ENCODE measurements at places on chromosomes 7 and 10.

GRCh38 chr7:30914596-30914995 is 2.9 kb downstream of the AQP1 start:
- no peak for DNase-seq

GRCh38 chr7:100627238-100627549 is 14.2 kb downstream of the TFR2 start:
- DNase-seq, result no peak

GRCh38 chr7:151940048-151940811 is 16.0 kb upstream of the GALNTL5 start:
- no peak for DNase-seq

DNA sequence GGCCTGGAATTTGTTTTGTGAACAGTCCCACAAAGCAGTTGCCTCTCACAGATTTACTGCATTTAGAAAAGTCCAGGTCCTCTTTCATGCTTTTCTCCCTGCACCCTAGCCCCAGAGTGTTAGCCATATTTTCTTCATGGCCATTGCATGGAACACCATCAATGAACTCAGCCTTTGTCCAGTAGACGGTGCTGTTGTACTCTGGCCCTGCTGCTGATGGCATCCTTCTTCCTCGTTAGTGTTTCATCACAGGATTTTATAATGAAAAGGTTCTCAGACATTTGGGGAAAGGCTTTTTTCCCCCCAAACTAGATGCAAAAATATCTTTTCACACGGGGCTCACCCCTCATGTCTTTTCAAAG is 93.0 kb upstream of the SLC25A13 start:
- peak; percentile 66 for DNase-seq

- DNase-seq, result no peak
Observed at GRCh38 chr7:86598721-86599120, 45.0 kb upstream of the GRM3 start.

DNA sequence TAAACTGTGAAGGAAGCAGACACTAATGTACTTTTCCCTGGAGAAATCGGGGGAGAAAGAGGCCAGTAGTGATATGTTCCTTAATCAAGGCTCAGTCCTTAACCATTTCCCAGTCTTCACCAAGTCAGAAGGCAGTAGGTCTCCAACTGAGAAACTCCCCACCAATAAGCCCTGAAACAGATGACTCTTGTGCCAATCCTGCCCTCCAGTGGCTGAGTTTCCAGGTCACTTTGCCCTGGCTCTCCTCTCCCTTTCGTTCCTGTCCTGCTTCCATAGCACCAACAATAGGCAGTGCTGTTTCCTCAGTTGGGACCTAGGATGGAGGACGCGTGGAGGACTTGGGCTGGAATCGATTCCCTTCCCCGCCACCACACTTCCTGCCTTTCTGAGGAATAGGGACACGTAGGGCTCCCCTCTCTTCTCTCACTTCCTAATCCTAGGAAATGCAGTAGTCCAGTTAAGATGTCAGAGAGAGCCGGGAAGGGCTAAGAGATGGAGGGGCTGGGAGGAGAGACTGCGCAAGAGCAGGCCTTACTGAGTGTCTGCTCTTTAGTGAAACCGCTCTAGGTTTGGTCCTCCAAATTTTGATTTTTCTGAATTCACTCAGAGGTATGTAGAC is 23.4 kb downstream of the ATOH7 start:
- DNase-seq, result peak; percentile 87

DNA sequence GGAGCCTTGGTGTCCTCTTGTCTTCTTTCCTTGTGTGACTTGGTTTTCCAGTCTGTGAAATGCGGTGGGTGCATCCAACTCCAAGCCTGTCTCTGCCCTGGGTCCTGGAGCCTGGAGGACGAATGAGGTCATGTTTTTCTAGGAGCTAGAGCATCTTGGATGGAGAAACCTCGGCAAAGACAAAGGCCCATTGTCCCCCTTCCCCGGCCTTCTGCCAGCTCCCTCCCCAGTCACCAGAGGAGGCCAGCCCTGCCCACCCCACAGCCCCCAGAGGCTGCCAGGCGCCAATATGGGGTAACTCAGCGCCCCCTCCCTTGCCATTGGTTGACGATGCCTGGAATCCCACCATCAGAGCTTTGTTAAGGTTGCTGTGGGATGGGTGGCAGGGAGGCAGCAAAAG is 40.4 kb downstream of the KCTD7 start:
- no peak for DNase-seq

- DNase-seq, result no peak
Observed at GRCh38 chr10:93369588-93370164, 112.5 kb downstream of the MYOF start.

DNA sequence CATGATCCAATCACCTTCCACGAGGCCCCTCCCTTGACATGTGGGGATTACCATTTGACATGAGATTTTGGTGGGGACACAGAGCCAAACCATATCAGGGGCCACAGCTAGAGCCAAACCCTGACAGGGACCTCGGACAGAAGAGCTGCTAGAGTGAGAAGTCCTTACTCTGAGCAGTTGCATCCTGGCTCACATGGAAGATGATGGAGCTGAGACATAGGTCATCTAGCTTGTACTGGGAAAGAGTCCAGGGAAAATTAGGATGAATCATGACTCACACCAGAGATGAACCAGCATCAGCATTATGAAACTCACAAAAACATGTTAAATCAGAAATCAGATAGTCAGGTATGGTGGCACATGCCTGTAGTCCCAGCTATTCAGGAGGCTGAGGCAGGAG is 12.8 kb upstream of the FMC1 start:
- DNase-seq, result no peak

GRCh38 chr7:23539494-23539907 is 7.7 kb upstream of the TRA2A start:
- no peak for DNase-seq

DNA sequence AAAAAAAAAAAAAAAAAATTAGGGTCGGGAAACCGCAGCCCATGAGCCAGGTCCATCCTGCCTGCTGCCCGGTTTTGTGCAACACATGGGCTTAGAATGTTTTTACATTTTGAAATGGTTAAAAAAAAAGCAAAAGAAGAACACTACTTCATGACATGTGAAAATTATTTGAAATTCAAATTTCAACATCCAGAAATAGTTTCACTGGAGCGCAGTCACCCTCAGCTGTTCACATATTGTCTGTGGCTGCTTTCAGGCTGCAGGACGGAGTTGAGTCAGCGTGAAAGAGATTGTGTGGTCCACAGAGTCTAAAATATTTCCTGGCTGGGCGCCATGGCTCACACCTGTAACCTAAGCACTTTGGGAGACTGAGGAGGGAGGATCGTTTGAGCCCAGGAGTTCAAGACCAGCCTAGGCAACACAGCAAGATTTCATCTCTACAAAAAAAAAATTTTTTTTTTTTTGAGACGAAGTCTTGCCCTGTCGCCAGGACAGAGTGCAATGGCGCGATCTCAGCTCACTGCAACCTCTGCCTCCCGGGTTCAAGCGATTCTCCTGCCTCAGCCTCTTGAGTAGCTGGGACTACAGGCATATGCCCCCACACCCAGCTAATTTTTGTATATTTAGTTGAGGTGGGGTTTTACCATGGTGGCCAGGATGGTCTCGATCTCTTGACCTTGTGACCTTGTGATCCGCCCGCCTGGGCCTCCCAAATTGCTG is 63.9 kb upstream of the ECHDC3 start:
- DNase-seq, result no peak

- DNase-seq, result peak; percentile 67
Observed at GRCh38 chr10:96587264-96588059, 650 bp upstream of the TM9SF3 start.

DNA sequence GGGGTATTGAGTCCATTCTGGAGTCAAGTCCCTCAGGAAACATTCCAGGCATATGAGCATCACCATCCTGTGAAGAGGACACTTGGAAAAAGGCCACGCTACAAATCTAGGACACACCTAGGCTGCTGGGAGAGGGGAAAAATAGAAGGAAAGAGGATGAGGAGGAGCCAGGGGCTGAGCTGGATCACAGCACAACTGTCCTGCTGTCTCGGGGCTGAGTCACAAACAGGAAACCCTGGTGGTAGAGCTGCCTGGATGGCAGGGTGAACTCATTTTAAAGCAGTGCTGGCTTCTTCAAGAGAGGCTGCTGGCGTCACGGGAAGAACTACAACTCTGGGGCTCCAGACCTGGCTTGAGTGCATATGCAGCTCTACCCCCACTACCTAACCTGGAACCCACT is 151.5 kb downstream of the RNF216 start:
- DNase-seq, result no peak

DNA sequence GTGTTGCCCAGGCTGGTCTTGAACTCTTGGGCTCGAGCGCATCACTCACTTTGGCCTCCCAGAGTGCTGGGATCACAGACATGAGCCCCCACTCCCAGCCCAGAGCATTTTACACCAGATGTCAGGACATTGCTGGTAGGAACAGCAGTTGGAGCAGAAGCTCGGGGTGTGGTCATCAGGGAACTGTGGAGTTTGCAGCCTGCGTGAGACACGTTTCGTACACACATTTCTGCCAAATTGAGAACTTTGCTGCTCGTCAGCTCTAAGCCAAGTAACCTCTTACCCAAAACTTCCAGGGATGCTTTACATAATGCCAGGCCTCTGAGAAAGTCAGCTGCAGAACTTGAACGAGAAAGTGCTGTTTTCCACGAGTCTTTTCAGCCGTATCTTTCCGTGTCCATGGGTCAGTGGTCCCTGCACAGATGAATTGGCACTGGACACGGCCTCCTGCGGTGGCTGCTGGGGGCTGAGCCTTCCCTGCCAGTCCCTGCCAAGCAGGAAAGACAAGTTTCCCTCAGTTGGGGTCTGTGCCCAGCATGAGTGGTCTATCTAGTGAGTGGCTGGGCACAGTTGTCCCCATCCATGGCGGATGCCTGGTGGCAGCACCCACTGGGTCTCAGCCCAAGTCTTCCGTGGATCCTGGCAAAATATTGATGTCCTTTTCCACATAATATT is 54.4 kb downstream of the DNAJB6 start:
- DNase-seq, result no peak

DNA sequence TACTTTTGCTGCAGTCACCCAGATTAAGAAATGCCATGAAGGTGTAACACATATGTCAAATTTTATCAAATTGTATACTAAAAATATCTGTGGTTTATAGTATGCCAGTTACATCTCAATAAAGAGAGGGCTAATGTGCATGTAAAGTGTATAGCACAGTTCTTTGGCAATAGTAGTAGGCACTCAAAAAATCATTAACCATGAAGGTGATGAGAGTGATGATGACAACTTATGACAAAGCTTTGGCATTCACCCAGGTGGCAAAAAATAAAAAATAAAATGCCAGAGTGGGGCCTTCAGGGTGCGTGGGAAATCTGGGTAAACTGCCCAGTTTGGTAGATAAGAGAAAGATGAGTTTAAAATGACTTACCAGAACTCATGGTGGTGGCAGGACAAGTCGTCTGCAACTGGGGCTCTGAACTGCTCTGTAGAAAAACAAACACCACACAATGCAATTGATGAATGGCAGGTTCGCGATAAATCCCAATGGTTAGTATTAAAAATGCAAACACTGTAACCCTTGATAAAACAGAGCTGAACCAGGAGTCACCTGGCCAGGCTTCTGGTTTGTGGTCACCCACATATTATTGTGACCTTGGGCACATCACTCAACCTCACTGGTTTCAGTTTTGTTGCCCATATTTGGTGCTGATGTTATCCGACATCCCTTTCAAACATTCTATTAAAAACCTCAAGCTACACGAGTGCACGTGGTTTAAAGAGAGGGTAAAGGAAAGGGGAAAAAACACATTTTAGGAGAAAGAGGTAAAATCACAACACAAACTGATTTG is 120.2 kb downstream of the SORBS1 start:
- DNase-seq, result no peak

GRCh38 chr10:125419146-125419545 is 258.8 kb upstream of the CTBP2 start:
- DNase-seq, result no peak

GRCh38 chr7:149736478-149737360 is 36.7 kb downstream of the ZNF467 start:
- no peak for DNase-seq

DNA sequence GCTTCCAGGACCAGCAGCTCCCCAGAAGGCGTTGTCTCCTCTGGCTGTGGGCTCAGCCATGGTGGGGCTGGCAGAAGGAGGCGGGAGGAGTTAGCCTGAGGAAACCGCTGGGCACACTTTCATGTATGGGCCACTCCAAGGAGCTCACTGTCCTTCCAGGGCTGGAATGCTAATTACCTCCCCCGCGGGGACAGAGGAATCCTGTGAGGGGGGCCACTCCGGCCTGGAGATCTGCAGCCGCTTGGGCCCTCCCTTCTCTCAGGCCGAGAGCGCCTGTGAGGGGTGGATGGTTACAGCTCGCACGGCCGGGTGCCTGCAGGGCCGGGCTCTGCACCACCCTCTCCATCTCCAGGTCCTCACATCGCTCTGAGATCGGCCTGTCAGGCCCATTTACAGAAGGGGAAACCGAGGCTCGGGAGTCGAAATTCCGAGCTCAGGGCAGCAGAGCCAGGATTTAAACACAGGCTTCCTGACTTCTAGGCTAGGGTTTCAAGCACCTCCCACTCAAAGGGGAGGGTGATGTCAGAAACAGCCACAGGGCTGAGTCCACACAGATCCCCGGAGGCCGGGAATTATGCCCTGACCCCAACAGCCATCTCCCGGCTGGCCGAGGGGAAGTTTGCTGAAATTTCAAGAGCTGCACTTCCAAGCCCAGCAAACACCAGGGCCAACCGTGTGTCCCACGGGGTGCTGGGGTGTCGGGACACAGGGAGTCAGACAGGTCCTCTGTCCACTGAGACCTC is 59.1 kb downstream of the PDGFA start:
- DNase-seq, result no peak

- peak; percentile 10 for DNase-seq
Observed at GRCh38 chr7:90749774-90750173, 153.7 kb downstream of the CDK14 start.

DNA sequence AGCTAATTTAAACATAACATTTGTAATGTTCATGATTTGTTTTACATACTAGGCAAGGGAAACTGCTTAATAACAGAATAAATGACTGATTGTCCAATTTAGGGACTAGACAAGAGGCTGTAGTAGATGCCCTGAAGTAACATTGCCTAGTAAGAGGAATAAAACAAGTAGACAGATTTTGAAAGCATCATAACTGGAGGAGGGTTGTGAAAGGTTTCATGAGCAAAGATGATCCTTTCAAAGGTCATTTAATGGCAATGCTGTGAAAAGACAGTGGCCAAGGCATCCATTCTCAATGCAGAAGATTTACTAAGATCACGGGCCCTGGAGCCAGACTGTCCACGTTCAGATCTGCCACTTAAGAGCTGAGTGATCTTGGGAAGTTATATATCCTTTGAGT is 44.8 kb upstream of the HHEX start:
- DNase-seq, result no peak

- no peak for DNase-seq
Observed at GRCh38 chr7:92904244-92905131, 68.1 kb upstream of the CDK6 start.

- peak; percentile 73 for DNase-seq
Observed at GRCh38 chr7:148624735-148625134, 34.2 kb downstream of the C7orf33 start.

DNA sequence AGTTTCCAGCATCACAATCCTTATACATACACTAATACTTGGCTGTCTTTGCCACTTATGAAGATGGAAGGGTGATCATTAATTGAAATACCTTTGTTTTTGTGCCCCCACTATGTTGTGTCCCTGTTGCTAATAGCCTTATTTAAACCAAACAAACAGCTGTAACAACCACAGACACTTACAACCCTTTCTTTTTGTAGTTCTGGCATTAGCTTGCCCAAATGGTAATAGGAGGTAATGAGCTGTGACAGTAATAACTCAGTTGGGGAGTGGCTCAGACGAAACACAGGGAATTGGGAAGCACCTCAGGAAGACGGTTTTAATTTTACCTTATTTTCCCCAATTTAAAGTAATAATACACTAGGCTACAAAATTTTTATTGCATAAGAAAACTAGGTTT is 83.4 kb downstream of the MDFIC start:
- no peak for DNase-seq
